ENCODE measurements at places on chromosomes 4 and X.

DNA sequence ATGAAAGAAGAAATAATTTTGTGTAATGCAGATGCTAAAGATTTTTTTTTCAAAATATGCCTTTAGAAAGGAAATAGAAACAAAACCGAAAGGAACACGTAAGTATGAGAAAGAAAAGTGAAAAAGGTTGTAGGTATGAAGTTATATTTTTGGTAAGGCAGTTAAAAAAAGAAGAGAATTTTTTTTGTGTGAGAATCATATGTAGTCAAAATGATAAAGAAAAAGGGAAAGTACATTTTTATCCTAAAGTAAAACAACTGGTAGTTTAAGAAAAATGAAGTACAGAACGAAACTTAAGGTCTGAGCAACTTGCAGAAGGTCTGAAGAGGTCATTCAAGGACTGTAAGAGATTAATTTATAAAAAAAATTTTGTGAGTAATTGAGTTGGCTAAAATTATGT is 164.0 kb upstream of the TRAM1L1 start:
- no peak for DNase-seq

GRCh38 chr4:138428611-138429010 is 186.5 kb upstream of the SLC7A11 start:
- no peak for DNase-seq

DNA sequence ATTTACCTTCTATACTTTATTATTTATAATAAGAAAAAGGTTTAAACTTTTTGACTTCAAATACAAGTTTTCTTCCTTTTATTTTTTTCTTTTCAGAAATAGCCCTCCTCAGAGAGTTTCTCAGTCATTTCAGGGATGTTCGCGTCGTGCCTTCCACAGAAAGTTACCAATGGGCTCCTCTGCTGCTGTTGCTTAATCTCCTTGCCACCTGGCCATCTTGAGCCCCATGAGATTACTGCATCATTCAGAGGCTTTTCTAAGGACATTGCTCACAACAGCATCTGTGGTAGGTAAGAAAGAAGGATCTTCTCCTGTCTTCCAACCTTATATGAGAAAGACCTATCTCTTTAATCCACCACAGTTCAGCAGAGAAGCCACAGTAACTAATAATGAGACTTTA is 1361.9 kb upstream of the ADGRL3 start:
- no peak for DNase-seq

DNA sequence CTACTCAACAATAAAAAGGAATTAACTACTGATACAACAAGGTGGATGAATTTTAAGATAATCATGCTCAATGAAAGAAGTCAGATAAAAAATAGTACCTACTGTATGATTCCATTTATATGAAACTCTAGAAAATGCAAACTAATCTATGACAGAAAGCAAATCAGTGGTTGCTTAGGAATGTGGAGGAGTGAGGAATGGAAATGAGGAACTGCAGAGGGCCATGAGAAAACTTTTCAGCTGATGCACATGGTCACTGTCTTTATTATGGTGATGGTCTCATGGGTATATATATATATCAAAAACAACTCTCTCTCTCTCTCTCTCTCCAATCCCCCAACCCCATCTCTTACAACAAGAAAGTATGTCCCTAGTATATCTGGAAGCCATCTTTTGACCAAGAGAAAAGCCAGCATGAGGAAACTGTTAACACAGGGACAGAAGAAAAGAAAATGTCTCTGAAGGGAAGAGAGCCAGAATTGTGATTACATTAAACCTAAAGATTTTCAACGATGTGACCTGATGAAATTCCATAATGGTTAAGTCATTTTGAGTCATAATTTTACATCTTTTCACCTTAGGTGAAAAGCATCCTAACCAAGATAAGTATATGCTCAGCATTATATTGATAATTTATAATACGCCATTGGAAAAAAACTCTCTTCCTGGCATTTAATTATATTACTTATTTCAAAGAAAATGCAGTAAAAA is 8.5 kb upstream of the NFKB1 start:
- DNase-seq, result no peak

GRCh38 chrX:2627272-2627867 is 63.7 kb upstream of the CD99 start:
- no peak for DNase-seq

DNA sequence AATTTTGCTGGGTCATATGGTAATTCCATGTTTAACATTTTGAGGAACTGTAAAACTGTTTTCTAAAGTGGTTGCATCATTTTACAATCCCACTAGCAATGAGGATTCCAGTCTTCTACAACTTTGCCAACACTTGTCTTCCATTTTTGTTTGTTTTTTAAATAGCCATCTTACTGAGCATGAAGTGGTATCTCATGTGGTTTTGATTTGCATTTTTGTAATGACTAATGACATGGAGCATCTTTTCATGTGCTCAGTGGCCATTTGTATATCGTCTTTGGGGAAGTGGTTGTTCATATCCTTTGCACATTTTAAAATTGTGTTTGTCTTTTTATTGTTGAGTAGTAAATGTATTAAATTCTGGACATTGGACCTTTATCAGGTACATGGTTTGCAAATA is 94.7 kb downstream of the TMEM131L start:
- DNase-seq, result no peak

- no peak for DNase-seq
Measured at GRCh38 chr4:101292214-101292613, 55.1 kb downstream of the PPP3CA start.

All from stimulated activated CD8-positive, alpha-beta memory T cell treated with anti-CD3 and anti-CD28 coated beads, Interleukin-2, amount 100 ng/mL, for 1 hour (primary cell).